ENCODE measurements at places on chromosomes 16 and 17.

GRCh38 chr17:44120851-44121605, 2.4 kb downstream of the HDAC5 start:
- DNase-seq, result no peak

DNA sequence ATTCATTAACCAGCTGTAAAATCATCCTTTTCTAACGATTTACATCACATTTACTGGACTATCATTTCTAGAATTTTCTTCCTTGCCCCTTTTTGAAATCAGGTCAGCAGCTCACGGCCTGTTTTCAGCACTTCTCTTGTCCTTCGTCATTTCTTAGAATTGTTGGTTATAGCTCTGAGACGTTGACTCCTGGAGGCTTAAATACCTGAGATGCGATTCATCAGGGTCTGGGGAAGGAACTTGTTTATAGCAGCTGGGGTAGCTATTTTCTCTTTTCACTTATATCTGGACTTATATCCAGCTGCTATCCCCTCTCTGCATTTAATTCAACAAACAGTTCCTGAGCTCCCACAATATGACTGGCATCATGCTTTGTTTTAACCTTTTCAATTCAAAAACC, 338.7 kb upstream of the TNRC6C start:
- DNase-seq, result no peak

DNA sequence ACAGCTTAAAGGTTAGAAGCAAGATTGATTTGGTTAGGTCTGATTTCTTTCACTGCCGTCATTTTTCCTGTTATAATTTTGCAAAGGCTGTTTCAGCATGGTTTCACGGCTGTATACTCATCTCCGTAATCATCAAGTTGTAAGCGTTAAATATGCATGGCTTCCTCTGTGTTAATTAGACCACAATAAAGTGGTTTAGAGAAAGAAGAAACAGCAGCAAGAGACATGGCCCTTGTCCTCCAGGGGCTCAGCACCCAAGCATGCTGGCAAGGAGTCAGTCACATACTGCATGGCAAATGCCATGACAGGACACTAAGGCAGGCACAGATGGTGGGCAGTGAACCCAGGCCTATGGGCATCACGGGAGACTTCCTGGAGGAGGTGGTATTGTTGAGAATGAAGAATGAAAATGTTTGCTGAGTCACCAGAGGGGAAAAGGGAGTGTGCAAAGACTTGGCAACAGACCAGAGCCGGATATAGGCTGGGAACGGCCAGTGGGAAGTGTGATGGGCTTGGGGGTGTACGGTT, 61.4 kb upstream of the PLCG2 start:
- no peak for DNase-seq

DNA sequence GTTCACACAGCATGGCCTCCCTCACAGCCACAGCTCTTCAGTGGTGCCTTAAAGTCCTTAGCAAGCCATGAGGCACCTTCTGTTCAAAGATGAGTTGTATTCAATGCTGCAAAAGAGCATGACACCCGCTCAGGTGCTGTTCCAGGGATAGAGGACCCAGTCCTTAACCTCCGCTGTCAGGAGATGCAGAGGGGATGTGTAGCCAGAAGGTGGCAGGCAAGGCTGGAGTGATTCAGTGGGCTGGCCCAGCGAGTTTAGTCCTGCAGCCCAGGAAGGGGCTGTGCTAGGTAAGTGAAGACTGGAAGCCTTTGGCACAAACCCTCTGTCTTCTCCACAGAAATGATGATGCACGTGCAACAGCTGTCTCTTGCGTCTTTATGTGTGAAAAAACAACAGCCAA, 25.0 kb upstream of the ADAM11 start:
- no peak for DNase-seq

DNA sequence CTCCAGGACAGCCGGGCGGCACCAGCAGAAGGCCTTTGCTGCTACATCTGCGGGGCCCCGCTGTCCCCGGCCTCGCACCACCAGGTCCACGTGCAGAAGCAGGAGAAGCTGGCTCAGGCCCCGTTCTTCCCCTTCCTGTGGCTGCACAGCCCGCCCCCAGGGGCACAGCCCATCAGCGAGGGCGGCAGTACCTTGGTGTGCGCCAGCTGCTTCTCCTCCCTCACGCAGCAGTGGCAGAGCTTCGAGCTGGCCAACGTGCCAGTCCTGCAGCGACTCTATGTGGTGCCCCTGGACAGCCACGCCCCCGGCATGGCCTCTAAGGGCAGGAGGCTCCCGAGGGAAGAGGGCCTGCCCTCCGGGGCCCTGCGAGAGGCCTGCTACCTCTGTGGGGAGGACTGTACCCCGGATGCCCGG, 58.3 kb upstream of the CIBAR2 start:
- DNase-seq, result no peak

GRCh38 chr16:22174642-22175041, 12.3 kb downstream of the SDR42E2 start:
- DNase-seq, result no peak

- DNase-seq, result no peak
These were observed 50.1 kb downstream of the RHOT1 start for GRCh38 chr17:32192379-32192778.

- DNase-seq, result no peak
These were observed 13.9 kb downstream of the NTN1 start for GRCh38 chr17:9035249-9035648.

DNA sequence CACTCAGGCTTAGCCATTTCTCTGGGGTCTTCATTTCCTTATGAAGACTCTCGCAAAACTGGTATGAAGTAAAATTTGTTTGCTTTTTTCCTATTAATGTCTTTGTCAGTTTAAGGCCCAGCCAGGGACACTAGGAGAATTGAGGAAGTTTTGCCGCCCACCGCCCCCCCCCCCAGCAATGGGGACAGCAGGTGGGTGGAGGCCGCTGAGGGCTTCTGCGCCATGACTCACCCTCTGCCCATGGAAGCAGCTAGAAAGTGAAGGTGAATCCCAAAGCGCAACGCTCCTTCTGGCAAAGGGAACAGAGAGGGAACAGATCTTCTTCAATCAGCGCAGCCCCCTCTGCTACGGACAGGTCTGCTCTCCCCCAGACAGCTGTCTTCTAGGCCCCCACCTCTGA, 49.7 kb downstream of the MARF1 start:
- no peak for DNase-seq

- no peak for DNase-seq
These were observed 35.8 kb upstream of the SNN start for GRCh38 chr16:11632455-11632939.
